ENCODE measurements at places on chromosomes 5 and 9.

DNA sequence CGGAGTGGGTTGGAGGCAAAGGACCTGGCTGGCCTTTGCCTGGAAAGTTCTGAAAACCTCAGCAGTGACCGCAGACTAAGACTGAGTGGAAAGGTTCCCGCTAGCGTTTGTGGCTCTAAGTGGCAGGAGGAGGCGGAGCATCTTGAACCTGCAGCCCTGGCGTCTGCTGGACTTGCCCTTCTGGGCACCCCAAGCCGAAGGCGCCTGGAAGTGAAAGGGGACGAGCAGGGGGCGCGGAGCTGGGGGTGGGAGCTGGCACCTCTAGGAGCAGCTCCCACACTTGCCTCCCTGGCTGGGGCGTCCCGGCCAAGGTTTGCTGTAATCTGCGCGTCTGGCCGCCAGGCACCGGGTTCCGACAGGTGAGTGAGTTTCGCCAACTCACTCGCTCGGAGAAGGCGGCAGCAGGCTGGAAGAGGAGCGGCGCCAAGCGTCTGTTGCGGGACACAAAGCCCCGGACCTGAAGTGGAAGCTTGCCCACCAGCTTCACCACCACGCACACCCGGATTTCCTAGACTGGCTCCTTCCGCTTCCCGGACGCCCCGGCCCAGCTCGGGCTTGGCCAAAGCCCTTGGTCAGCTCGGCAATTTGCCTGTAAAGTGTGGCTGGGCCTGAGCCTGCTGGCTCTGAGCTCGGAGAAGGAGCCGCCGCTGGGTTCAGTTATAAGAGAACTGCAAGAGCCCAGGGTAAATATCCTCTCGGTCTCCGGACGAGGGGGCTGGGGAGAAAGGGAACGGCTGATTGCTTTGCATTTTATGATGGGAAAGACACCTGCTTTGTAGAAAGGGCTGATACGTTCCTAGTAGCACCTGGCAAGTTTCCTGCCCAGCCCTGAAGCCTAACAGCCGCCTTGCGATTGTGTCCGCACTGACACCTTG is at the start of gene GNA14:
Gene GNA14, minus strand, starts transcription at position 89 of the 875 bp plus-strand sequence. CDS start 529 bp downstream, outside the sequence.
- H3K4me1 ChIP-seq, result peaks cover 6% of the 10 kb centered on the region
- peaks cover 29% of the 10 kb centered on the region for H3K27me3 ChIP-seq
- no peak for DNase-seq
- no peaks in the 10 kb centered on the region for H3K36me3 ChIP-seq

DNA sequence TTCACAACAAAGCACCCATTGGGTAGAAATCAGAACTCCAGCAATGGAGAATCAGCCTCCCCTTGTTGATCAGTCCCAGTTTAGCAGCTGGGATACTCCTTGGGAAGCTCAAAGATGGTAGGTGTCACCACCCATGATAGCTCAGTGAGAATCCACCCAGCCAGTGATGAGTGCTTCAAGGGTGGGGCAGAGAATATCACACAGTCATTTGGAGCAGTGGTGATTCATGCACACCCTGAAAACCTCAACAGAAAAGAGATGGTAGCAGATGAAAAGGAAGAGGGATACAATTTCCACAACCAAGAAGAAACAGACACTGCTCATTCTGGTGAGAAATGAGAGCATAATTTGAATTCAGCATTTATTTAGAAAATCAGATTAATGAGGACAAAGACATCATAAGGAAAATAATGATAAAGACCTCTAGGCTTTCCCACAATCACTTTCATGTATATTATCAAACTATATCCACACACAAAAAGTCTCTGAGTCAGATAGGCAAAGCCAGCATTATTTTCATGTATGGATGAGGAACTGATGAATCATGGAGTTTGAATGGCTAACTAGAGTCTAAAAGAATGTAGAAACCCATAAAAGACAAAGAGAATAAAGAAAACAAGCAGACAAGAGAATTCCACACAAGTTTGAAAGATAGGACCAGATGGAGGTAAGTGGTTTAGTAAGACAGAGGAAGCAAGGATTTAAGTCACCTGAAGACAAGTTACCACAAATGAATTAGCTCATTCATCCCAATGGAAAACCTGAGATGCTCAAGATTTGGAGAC is 82.9 kb downstream of the FEM1C start:
- peaks cover 35% of the 10 kb centered on the region for H3K4me1 ChIP-seq
- no peak overlapping the region for H3K27ac ChIP-seq
- peak; percentile 89 for DNase-seq
- no peak overlapping the region for H3K4me3 ChIP-seq

DNA sequence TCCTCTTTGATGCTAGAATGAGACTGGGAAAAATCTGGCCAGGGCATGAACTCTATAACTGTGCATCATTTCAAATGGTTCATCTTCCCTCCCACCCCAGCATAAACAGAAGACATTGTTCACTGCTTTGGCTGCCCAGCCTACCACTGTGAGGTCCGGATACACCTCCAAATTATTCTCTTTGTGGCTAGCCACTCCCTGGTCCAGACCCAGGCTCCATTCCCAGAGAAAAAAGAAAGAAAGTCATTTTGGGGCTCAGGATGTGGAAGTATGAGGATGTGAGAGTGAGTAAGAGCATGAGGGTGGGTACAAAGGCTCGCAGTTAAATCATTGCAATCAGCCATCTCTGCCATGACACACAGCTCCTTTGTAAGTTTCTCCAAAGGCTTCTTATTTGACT is 559.2 kb downstream of the PSAT1 start:
- peaks cover 60% of the 10 kb centered on the region for H3K4me1 ChIP-seq
- H3K27me3 ChIP-seq, result no peaks in the 10 kb centered on the region
- H3K36me3 ChIP-seq, result peaks cover 31% of the 10 kb centered on the region
- peak overlapping the region; percentile 38 for H3K4me3 ChIP-seq

DNA sequence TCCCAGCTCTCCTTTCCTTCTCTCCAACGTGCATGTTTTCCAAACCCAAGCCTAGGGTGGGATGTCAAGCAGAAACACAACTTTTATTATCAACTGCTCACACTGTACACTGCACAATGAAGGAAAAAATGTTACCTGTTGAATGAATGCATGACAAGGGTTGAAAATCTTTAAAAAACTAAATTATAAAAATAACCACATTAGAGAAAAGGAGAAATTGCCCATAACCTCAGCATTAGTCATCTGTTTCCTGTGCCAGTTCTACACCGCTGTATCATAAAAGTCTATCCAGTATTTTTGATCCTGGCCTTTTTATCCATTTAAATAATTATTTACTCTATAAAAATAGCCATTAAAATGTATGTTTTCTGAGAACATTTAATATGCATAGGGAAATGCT is 101.1 kb downstream of the APBA1 start:
- no peak overlapping the region for H3K4me3 ChIP-seq

GRCh38 chr5:88860501-88860900 is 22.5 kb downstream of the MEF2C start:
- no peak for DNase-seq
- H3K36me3 ChIP-seq, result peaks cover 28% of the 10 kb centered on the region
- no peaks in the 10 kb centered on the region for H3K27me3 ChIP-seq
- no peak overlapping the region for H3K27ac ChIP-seq
- H3K4me1 ChIP-seq, result no peaks in the 10 kb centered on the region

GRCh38 chr9:135281791-135282737 is 194.6 kb downstream of the OLFM1 start:
- DNase-seq, result no peak
- no peak overlapping the region for H3K4me3 ChIP-seq
- no peak overlapping the region for H3K27ac ChIP-seq
- H3K36me3 ChIP-seq, result peaks cover 2% of the 10 kb centered on the region
- no peaks in the 10 kb centered on the region for H3K4me1 ChIP-seq
- peaks cover 9% of the 10 kb centered on the region for H3K27me3 ChIP-seq

- no peak for DNase-seq
These were observed 4.4 kb downstream of the COL27A1 start for GRCh38 chr9:114159691-114160090.

GRCh38 chr5:57751710-57752109 is 269.1 kb upstream of the ACTBL2 start:
- H3K27ac ChIP-seq, result no peak overlapping the region
- peaks cover 13% of the 10 kb centered on the region for H3K4me1 ChIP-seq
- no peaks in the 10 kb centered on the region for H3K36me3 ChIP-seq
- DNase-seq, result no peak
- no peak overlapping the region for H3K4me3 ChIP-seq

- DNase-seq, result no peak
- no peaks in the 10 kb centered on the region for H3K27me3 ChIP-seq
- peaks cover under 1% of the 10 kb centered on the region for H3K36me3 ChIP-seq
These were observed 163.0 kb downstream of the SMARCA2 start for GRCh38 chr9:2178034-2178734.

DNA sequence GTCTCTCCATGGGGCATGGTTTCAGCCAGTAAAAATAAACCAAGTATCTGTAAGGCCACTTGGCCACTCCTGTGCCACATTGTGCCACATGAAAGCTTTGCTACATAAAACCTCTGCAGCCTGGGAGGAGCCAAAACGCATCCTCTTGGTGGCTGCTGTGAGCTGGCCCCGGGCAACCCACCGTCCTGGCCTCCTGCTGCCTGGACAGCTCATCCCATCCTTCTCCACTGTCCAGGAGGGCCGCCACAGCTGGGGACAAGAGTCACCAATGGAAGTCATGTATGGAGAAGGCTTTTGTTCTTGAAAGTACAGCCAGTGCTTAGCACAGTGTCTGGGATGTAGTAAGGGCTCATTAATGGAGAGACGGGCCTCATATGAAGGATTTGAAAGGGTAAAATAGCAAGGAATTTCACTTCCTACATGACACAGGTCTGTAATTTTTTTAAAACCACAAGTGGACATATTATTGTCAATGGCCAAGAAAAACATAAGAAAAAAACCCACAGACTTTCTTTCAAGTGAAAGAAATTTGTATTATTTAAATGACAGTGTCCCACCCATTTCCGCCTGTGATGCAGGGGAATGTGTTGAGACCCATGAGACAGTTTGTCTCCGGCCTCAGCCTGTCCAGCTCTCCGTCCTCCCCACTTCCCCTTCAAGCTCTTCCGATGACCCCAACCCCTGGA is 6.6 kb downstream of the PTGES start:
- no peak for DNase-seq
- H3K27ac ChIP-seq, result no peak overlapping the region
- peaks cover 49% of the 10 kb centered on the region for H3K4me1 ChIP-seq
- no peaks in the 10 kb centered on the region for H3K27me3 ChIP-seq
- peaks cover 4% of the 10 kb centered on the region for H3K36me3 ChIP-seq

- no peak for DNase-seq
- 0 out of 2 replicates have a peak, but pooled peaks cover 6% of the 10 kb centered on the region for H3K36me3 ChIP-seq
- H3K27ac ChIP-seq, result 0 out of 2 replicates have a peak overlapping the region, but pooled peaks have one; percentile 10
- H3K4me1 ChIP-seq, result peaks cover 72% of the 10 kb centered on the region
- no peak overlapping the region for H3K4me3 ChIP-seq
These were observed 16.2 kb downstream of the PRRC2B start for GRCh38 chr9:131410044-131410491.

DNA sequence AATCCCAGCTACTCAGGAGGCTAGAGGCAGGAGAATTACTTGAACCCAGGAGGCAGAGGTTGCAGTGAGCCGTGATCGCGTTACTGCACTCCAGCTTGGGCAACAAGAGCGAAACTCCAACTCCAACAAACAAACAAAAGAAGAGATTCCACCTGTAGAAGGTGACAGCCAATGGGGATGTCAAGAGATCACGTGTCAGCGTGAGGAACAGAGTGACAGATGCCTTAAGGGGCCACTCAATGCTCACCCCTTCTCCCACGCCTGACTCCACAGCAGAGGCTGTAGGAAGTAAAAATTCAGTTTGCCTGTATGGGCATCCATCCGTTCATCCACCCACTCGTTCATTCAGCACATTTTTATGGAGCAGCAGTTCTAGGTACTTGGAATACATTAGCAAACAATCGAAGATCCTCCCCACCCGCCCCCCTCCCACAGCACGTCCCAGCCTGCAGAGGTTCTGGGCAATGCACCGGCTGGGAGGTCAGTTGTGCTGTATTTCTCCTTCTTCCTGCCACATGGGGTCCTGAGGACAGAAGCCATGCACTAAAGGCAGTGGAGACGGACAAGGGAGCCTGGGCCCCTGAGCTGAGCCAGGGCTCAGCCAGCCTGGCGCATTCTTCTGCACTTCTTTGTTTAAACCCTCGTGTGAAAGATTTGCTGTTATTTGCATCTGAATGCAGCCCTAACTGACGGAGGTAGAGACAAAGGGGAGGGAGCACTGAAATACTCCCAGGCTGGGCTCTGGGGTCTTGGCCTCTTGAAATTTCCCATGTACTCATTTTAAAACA is 11.3 kb upstream of the RNF130 start:
- H3K27me3 ChIP-seq, result peaks cover 14% of the 10 kb centered on the region
- no peaks in the 10 kb centered on the region for H3K4me1 ChIP-seq
- no peak overlapping the region for H3K27ac ChIP-seq
- no peak for DNase-seq

- DNase-seq, result no peak
- H3K27me3 ChIP-seq, result peaks cover 52% of the 10 kb centered on the region
- no peaks in the 10 kb centered on the region for H3K4me1 ChIP-seq
- H3K36me3 ChIP-seq, result no peaks in the 10 kb centered on the region
These were observed 91.7 kb downstream of the NRG2 start for GRCh38 chr5:139951296-139951924.

GRCh38 chr5:92309336-92309991 is 926.3 kb upstream of the ARRDC3 start:
- DNase-seq, result peak; percentile 38
- H3K27ac ChIP-seq, result no peak overlapping the region
- no peak overlapping the region for H3K4me3 ChIP-seq
- H3K4me1 ChIP-seq, result peaks cover 14% of the 10 kb centered on the region
- H3K36me3 ChIP-seq, result no peaks in the 10 kb centered on the region

GRCh38 chr9:16725066-16725465 is 145.4 kb downstream of the BNC2 start:
- no peak overlapping the region for H3K4me3 ChIP-seq
- H3K36me3 ChIP-seq, result no peaks in the 10 kb centered on the region
- H3K27ac ChIP-seq, result peak overlapping the region; percentile 14

- H3K4me1 ChIP-seq, result peaks cover 35% of the 10 kb centered on the region
- no peak overlapping the region for H3K4me3 ChIP-seq
- DNase-seq, result no peak
- H3K27ac ChIP-seq, result no peak overlapping the region
These were observed 87.1 kb upstream of the COL5A1 start for GRCh38 chr9:134554373-134555093.

- no peaks in the 10 kb centered on the region for H3K4me1 ChIP-seq
- H3K36me3 ChIP-seq, result no peaks in the 10 kb centered on the region
- H3K4me3 ChIP-seq, result no peak overlapping the region
- no peaks in the 10 kb centered on the region for H3K27me3 ChIP-seq
- H3K27ac ChIP-seq, result no peak overlapping the region
These were observed 133.6 kb downstream of the PTPRD start for GRCh38 chr9:10479172-10479571.

DNA sequence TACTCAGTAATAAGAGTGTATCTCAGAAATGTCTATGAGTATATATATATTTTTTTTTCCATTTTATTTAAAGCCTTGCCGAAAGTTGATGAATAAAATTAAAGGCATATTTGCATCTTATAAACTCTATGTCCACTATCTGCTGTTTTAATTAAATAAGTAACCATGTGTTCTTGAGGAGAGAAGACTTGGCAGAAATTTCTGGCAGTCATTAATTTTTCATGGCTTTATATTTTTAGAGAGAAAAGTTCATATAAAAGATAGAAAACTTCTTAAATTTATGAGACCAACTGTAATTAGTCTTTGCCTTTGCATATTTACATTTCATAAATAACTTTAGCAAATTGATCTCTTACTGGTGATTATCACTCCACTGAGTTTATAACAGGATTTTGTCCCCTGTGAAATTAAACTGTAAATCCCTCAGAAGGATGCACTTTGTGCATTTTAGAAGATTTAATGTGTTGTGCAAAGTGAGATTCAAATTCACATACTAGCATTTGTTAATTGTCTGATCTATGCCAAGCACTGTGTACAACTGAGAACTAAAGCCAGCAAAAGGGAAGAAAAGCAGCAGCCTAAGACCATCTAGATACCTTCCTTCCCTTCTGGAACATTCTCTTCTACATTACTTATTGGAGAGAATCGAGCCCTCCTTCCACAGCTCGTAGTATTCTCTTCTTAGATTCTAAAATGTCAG is 108.7 kb downstream of the SNCAIP start:
- no peaks in the 10 kb centered on the region for H3K4me1 ChIP-seq
- no peaks in the 10 kb centered on the region for H3K36me3 ChIP-seq
- H3K27ac ChIP-seq, result no peak overlapping the region
- no peak for DNase-seq
- H3K4me3 ChIP-seq, result no peak overlapping the region

Measured in HFFc6 (cell line).